ENCODE measurements at places on chromosomes 13 and 19. TPM values are rescaled to one million over a fixed set of nuclear protein-coding genes. Genes with fewer than 3 reads are reported as not detected.
A peak's percentile ranks its signal among the peaks of the same experiment; 100 is the strongest.

DNA sequence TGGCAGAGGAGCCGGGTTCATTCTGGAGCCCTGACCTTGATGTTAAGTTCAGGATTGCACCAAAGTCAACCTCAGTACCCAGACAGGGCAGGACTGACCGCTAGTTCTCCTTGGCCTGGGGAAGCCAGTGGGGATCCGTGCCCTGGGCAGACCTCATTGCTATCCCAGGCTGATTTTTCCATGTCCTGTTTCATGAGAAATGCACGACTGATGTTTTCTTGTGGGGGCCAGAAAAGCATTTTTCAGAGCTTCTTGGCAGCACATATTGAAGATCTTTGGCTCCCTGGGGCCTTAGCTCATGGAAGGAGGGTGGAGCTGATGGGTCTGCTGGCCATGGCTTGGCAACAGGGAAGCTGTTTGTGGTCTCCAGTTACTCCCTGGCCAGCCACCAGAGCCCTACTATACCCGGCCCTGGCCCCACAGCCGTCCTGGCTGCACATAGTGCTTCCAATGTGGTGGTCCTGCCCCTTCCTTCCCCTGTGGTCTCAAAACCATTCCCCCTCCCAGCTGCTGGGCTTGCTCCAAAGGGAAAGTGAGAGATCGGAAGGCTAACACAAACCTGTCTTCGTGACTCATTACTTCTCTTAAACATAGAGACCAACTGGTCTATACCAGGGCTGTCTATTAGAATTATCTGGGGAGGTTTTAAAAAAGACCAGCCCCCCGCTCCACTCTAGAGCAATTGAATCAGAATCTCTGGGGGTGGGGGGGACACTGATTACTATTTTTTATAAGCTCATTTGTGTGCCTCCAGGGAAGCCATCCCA is 11.2 kb downstream of the IL17D start:
- H3K27ac ChIP-seq = peak overlapping the region; percentile 81
- peaks cover 40% of the 10 kb centered on the region for H3K4me1 ChIP-seq
- H3K4me3 ChIP-seq = no peak overlapping the region
- H3K27me3 ChIP-seq = no peaks in the 10 kb centered on the region
- no peaks in the 10 kb centered on the region for H3K36me3 ChIP-seq
- no peak for DNase-seq

CBARP gene
- total RNA-seq = 7.0 TPM

- H3K27ac ChIP-seq = no peak overlapping the region
- no peak overlapping the region for H3K4me3 ChIP-seq
- H3K36me3 ChIP-seq = no peaks in the 10 kb centered on the region
- H3K27me3 ChIP-seq = peaks cover 14% of the 10 kb centered on the region
Observed at GRCh38 chr19:39679056-39679790, 23.5 kb downstream of the LGALS16 start.

ZNF383 gene
- total RNA-seq = 12.3 TPM

DNA sequence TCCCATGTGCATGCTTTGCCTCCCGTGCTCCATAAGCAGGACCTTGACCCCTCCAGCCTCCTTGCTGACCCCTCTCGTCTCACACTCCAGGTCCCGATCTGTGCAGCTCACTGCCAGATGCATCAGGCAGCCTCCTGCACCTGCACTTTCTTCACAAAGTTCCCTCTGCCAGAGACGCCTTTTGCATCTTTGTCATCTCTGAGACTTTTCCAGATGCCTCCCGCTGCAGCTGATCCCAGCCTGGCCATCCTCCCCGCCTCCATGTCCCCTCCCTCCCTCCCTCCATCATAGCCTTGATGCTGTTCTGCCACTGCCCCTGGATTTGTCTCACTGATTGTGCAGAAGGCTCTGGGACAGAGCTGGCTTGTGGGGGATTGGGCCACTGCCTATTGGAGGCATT is 29.9 kb downstream of the PPP1R37 start:
- no peak overlapping the region for H3K4me3 ChIP-seq
- H3K27ac ChIP-seq = peak overlapping the region; percentile 38
- H3K27me3 ChIP-seq = no peaks in the 10 kb centered on the region

FUT6 gene
- not detected for total RNA-seq

- peaks cover 5% of the 10 kb centered on the region for H3K27me3 ChIP-seq
- no peaks in the 10 kb centered on the region for H3K36me3 ChIP-seq
- H3K4me1 ChIP-seq = no peaks in the 10 kb centered on the region
- no peak overlapping the region for H3K27ac ChIP-seq
Observed at GRCh38 chr13:113142876-113143275, 15.6 kb upstream of the PROZ start.

DNA sequence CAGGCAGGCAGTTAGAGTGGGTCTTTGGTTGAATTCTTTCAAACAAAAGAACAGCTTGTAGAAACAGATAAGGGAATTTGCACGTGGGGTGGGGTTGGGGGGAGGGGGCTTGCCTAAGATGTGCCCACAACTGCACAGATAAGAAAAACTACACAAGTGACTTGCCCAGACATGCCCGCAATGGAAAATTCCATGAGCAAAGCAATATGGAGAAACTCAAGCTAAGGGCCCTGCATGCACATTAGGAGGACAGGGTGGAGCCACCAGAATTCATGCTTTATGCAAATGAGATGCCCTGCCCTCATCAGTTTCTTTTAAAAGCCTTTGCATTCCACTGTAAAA is 755.6 kb upstream of the MIR17HG start:
- H3K27me3 ChIP-seq = no peaks in the 10 kb centered on the region
- no peaks in the 10 kb centered on the region for H3K4me1 ChIP-seq
- H3K27ac ChIP-seq = no peak overlapping the region
- no peak for DNase-seq

DNA sequence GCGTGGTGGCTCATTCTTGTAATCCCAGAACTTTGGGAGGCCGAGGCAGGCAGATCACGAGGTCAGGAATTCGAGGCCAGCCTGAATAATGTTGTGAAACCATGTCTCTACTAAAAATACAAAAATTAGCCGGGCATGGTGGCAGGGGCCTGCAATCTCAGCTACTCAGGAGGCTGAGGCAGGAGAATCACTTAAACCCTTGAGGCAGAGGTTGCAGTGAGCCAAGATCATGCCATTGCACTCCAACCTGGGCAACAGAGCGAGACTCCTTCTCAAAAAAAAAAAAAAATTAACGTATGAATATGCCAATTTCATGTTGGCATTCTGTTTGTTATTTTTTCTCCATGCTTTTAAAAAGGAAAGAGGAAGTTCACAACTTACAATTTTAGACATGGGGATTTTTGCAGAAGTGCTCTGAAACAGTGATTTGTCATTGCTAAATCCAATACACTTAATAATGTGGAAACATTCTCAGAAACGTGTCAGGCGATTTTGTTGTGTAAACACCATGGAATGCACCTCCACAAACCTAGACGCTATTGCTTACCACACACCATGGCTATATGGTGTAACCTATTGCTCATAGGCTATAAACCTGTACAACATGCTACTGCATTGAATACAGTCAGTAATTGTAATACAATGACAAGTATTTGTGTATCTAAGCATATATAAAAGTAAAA is 115.9 kb upstream of the PCDH20 start:
- H3K27me3 ChIP-seq = peaks cover 2% of the 10 kb centered on the region
- no peak overlapping the region for H3K4me3 ChIP-seq
- H3K27ac ChIP-seq = no peak overlapping the region
- H3K4me1 ChIP-seq = no peaks in the 10 kb centered on the region

DNA sequence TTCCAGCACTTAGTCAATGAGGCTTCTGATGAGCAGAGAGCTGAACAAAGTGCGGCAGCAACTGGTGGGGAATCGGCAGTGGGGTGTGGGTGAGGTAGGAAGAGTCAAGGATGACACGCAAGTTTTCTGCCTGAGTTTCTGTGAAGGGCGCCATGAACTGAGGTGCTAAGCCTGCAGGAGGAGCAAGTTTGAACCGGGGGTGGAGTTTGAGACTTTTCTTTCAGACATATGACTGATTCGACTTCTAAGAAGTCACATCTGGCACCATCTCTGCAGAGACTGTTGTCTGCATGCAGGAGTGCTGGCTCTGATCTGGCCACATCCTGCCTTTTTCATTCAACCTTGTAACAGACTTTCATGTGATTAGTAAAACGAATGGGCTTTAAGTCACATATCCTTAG is 14.8 kb upstream of the GPI start:
- H3K27ac ChIP-seq = no peak overlapping the region
- H3K4me3 ChIP-seq = no peak overlapping the region
- no peak for DNase-seq

DNA sequence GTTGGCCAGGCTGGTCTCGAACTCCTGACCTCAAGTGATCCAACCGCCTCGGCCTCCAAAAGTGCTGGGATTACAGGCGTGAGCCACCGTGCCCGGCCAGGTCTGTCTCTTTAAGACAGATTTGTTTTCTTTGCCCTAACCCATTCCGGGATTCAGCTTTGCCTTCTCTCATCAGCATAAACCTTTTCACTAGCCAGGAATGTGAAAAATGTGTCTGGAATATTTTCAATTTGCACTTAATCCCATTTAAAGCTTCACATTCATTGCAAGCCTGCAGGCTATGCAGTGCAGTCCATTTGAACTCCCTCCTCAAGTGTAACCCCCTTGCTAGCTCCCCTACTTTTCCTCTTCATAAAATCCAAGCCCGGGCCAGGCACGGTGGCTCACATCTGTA is 880 bp upstream of the TMEM160 start:
- H3K36me3 ChIP-seq = no peaks in the 10 kb centered on the region
- peaks cover 33% of the 10 kb centered on the region for H3K4me1 ChIP-seq
- peak overlapping the region; percentile 80 for H3K4me3 ChIP-seq

GRCh38 chr19:39223703-39224279 is 19.7 kb upstream of the SYCN start:
- no peak overlapping the region for H3K4me3 ChIP-seq
- H3K4me1 ChIP-seq = no peaks in the 10 kb centered on the region
- no peak overlapping the region for H3K27ac ChIP-seq
- H3K36me3 ChIP-seq = no peaks in the 10 kb centered on the region
- H3K27me3 ChIP-seq = peaks cover 26% of the 10 kb centered on the region

DNA sequence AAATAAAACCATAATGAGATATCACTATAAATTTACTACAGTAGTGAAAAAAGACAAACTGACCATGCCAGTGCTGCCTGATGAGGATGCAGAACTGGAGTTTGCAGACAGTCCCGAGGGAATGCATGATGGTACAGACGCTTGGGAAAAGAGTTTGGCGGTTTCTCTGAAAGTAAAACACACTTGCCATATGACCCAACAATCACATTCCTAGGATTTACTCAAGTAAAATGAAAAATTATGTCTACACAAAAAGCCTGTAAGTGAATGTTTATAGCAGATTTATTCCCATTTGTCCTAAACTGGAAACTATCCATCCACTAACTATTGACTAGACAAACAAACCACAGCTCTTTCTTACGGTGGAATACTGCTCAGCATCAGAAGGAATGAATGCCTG is 271.0 kb downstream of the DNAJC15 start:
- H3K27ac ChIP-seq = no peak overlapping the region
- DNase-seq = no peak
- peaks cover 6% of the 10 kb centered on the region for H3K36me3 ChIP-seq

GRCh38 chr13:46313024-46313423 is 74.0 kb downstream of the RUBCNL start:
- H3K27me3 ChIP-seq = peaks cover 9% of the 10 kb centered on the region
- no peak for DNase-seq
- H3K4me3 ChIP-seq = no peak overlapping the region
- no peak overlapping the region for H3K27ac ChIP-seq
- H3K4me1 ChIP-seq = no peaks in the 10 kb centered on the region

GRCh38 chr13:110371550-110372465 is 64.7 kb downstream of the COL4A2 start:
- peaks cover 21% of the 10 kb centered on the region for H3K36me3 ChIP-seq
- no peak for DNase-seq
- peaks cover 85% of the 10 kb centered on the region for H3K4me1 ChIP-seq
- H3K27ac ChIP-seq = peak overlapping the region; percentile 93
- no peaks in the 10 kb centered on the region for H3K27me3 ChIP-seq

ZIK1 gene
- total RNA-seq = 6.8 TPM

ZNF296 gene
- total RNA-seq = 0.68 TPM

- H3K4me1 ChIP-seq = peaks cover 13% of the 10 kb centered on the region
- peak overlapping the region; percentile 9 for H3K27ac ChIP-seq
- H3K4me3 ChIP-seq = no peak overlapping the region
- peaks cover 2% of the 10 kb centered on the region for H3K27me3 ChIP-seq
Observed at GRCh38 chr19:48403606-48404005, 10.1 kb downstream of the GRIN2D start.

DNA sequence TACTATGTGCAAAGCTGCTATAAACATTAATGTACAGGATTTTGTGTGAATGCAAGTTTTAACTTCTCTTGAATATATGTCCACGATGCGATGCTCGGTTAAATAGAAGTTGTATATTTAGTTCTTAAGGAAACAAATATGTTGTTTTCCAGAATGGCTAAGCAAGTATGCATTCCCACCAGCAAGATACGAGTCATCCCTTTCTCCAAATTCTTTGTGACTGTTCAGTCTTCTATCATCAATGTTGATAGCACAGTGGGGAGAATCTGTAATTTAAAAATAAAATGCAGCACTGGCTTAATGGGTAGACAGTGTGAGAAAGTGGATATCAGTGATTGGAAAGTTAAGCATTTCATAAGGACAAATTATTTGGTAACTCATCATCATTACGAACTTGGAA is 1340.8 kb downstream of the PCDH9 start:
- H3K4me1 ChIP-seq = peaks cover 5% of the 10 kb centered on the region
- no peak overlapping the region for H3K4me3 ChIP-seq
- H3K27ac ChIP-seq = no peak overlapping the region
- H3K27me3 ChIP-seq = no peaks in the 10 kb centered on the region
- no peak for DNase-seq

DNA sequence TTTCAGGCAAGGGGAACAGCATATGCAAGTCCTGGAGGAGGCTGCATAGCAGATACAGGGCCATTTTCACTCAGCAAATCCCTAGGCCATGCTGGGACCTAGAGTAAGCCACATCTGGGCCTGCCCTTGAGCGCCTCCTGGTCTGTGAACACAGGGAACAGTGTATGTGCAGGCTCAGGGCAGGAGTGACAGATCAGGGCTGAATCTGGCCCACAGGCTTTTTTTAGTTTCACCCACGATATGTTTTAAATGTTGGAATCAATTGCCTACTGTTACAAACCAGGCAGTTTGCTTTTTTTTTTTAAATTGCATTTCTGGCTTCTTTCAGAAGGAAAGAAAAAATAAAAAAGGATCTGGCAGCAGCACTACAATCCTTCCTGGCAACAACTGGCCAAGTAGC is 1.5 kb upstream of the TMEM145 start:
- no peaks in the 10 kb centered on the region for H3K36me3 ChIP-seq
- H3K4me3 ChIP-seq = no peak overlapping the region
- peaks cover 8% of the 10 kb centered on the region for H3K4me1 ChIP-seq
- no peak for DNase-seq
- H3K27ac ChIP-seq = no peak overlapping the region

- H3K27me3 ChIP-seq = no peaks in the 10 kb centered on the region
- DNase-seq = no peak
- H3K27ac ChIP-seq = no peak overlapping the region
- H3K4me3 ChIP-seq = no peak overlapping the region
Observed at GRCh38 chr13:66809485-66809884, 420.7 kb downstream of the PCDH9 start.

DNA sequence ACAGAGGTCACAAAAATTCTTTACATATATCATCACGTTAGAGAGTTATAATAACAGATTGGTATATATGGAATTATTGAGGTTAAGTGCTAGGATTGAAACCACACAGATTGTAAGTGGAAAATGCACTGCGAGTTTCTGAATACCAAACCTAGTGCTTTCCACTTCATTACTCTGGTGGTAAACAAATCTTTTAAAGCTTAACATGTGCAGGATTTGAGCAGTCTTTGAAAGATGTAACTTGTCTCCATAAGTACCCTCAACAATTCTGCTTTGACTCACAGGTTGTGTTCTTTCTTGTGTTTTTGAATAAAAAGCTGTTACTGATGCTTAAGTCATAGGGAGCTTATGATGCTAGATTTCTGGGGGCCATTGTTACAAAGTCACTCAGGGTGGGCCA is 314.7 kb upstream of the DACH1 start:
- H3K4me3 ChIP-seq = no peak overlapping the region
- no peak for DNase-seq
- H3K4me1 ChIP-seq = no peaks in the 10 kb centered on the region
- no peak overlapping the region for H3K27ac ChIP-seq

CYP2A6 gene
- total RNA-seq = not detected

All from osteocyte (in vitro differentiated cells).